ENCODE measurements at places on chromosomes 7 and 10. TPM values are rescaled to one million over a fixed set of nuclear protein-coding genes. Genes with fewer than 3 reads are reported as not detected.

The LIPJ gene
- total RNA-seq = not detected

The CYP3A7 gene
- total RNA-seq = not detected

The LDB3 gene
- not detected for total RNA-seq

The GPR26 gene
- not detected for total RNA-seq

The ACHE gene
- total RNA-seq = under 0.01 TPM

The TMEM236 gene
- under 0.01 TPM for total RNA-seq

The OR6B1 gene
- total RNA-seq = not detected

The MCMBP gene
- total RNA-seq = 47.6 TPM

The HNRNPH3 gene
- 61.0 TPM for total RNA-seq

The SEMA3A gene
- 81.9 TPM for total RNA-seq

The ATRNL1 gene
- 1.4 TPM for total RNA-seq

The GPR141 gene
- not detected for total RNA-seq

The SLC26A5 gene
- not detected for total RNA-seq

The CPA1 gene
- total RNA-seq = not detected

The ACTL6B gene
- not detected for total RNA-seq

The GRM8 gene
- total RNA-seq = under 0.01 TPM

The CPXM2 gene
- total RNA-seq = 15.5 TPM

The WDFY4 gene
- total RNA-seq = not detected

The CYP2C8 gene
- total RNA-seq = not detected

The ADRA2A gene
- total RNA-seq = under 0.01 TPM

The IGFBP3 gene
- 63.3 TPM for total RNA-seq

The EPHB6 gene
- total RNA-seq = 11.5 TPM

The CRYGN gene
- total RNA-seq = 0.56 TPM

The SH2D4B gene
- under 0.01 TPM for total RNA-seq

The MLXIPL gene
- total RNA-seq = not detected

The AKR1C2 gene
- 73.6 TPM for total RNA-seq

All from regular cardiac myocyte (primary cell).